ENCODE measurements at places on chromosomes 3 and 15.

DNA sequence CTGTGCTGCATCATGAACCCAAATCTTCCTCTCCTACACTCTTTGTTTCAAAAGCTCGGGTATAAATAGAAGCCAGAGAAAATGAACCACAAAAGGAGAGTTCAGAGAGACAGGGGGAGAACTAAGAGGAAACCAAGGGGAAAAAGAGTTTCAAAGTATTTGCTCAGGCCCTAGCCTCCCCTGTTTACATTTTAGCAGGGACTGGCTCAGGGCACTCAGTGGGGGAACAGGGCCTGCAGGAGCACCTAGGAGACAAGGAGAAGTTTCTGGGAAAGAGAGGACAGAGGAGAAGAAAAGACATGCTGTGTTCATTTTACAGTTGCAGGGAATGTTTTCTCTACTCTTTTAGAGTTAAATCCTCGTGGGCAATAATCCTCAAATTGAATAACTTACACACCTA is 8.5 kb upstream of the IL17RD start:
- DNase-seq, result no peak

DNA sequence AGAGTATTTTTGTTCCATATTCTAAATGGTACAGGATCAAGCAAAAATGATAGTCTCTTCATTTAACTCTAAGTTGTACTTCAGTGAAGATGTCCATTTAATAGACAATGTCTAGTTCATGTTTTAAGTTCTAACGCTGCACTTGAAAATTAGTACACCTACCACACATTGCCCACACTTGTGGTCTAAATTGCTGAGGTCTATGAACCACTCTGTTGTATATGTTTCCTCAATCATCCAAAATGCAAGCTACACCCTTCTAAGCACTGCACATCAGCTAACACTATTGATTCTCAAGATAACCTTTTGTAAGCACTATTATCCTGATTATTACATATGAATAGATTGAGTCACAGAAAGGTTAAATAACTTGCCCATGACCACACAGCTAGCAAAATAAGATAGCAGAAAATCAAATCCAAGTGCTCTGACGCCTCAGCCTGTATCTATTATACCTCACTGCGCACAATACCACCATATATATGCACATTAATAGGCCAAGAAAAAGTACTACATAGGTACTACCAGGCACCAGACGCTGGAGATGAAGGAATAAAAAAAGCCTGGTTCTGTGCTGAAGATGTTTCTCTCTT is 6.4 kb downstream of the GOLIM4 start:
- no peak for DNase-seq

DNA sequence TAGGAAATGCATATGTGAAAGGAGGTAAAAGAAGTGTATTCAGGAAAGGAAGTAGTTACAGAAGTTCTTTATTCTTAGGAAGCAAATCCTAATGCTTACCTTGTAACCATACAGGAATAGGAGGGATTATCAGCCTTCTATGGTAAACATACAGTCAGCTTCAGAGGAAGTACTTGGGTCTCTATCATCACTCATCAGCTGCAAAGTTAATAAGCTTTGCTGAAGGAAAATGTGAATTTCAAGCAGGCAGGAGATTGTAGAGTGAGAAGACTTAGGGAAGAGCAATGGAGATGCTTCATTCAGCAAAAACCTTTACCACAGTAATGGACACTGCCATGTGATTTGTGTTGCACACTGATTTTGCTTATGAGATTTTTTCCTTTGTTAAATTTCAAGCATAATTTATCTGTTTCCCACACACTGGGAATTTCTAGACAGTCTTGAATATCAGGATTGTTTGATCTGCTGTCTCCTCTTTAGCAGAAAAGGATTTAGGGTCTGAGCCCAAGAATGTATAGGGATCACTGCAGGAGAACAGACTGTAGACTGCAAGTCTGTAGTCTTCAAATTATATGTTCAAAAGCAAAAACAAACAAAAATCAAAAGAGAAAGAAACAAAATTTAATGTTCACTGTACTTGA is 150.8 kb downstream of the ZNF609 start:
- no peak for DNase-seq

DNA sequence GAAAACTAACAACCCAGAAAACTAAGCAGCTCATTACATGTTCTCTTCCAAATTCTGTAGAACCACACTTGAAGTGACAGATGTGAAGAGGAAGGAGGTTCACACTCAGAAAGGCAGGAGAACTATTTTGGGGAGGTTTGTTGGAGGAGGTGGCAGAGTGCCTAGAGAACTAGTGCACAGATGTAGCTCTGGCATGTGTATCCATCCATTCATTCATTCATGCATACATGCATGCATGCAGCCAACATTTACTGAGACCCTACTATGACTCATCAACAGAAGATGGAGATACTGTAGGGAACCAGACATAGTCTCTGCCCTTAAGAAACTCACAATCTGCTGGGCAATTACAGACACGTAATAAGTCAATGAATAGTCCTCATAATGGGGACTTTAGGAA is 116.7 kb downstream of the ERC2 start:
- DNase-seq, result no peak

- no peak for DNase-seq
Measured at GRCh38 chr15:85625856-85626255, 168.9 kb downstream of the KLHL25 start.

DNA sequence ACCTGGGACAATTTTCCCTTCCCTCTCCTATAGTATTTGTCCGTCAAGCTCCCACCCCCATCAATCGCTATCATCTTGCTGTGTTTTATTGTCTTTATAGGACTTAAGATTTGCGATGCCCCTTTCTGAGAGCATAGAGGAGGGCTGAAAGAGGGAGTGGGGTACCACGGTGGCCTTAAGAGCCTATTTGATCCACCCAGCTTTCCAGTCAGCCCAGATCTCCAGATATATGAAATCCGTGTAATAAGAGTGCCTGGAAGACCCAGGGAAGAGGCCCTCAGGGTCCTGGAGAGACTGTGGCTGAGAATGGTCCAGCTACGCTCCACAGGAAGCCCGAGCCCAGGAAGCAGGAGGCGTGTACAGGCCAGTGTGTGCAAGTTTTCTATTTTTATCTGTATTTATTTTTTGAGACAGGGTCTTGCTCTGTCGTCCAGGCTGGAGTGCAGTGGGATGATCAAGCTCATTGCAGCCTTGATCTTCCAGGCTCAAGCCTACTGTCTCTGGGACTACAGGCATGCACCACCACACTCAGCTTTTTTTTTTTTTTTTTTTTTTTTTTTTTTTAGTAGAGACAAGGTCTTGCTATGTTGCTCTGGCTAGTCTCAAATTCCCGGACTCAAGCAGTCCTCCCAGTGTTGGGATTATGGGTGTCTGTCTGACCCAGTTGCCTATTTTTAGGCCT is 964 bp upstream of the NCKIPSD start:
- DNase-seq, result no peak

GRCh38 chr3:142226474-142226873 is 1.1 kb upstream of the GK5 start:
- no peak for DNase-seq

- no peak for DNase-seq
Measured at GRCh38 chr3:117768581-117768980, 1059.0 kb downstream of the TUSC7 start.

- no peak for DNase-seq
Measured at GRCh38 chr3:14403619-14404155, 1.3 kb downstream of the SLC6A6 start.

DNA sequence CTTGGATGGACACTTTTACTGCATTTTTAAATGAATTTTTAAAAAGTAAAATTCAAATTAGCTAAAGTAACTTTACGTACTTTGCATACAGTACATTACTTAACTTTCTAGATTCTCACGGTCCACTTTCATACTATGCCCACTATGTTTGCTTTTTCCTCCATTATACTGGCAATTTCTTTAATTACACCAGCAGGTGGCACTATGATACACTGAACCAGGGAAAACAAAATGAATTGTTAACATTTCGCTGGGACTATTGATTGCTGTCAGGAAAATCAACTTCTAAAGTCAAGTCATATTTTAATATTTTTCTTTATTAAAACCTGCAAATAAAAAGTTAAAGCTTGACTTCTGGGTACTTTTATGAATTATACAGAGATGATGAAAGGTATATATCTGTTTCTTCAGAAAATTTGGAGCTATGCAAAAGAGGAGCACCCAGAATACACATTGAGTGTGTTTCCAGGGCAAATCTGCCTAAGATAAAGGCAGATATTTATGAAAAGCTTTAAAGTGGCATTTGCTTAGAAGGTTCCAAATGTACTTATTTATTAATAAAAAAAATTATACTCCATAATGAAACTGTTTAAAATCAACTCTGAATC is 21.8 kb upstream of the POU1F1 start:
- no peak for DNase-seq

DNA sequence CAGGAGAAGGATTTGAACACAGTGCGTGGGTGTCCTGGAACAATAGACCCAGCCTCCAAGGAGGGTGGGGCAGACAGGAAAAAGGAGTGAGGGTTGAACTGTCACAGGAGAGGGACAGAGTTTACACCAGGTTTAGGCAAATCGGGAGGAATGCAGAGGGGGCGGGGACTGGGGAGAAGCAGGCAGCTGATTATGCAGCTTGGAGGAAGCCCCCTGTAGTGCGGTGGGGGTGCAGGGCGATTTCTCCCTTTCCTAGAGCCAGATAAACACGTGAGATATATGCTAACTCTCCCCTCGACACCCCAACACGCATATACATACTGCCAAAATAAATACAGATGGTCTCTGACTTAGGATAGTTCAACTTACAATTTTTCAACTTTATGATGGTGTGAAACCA is 108.6 kb upstream of the PRR20G start:
- DNase-seq, result no peak

- DNase-seq, result no peak
Measured at GRCh38 chr3:149813367-149814281, 609 bp downstream of the RNF13 start.

DNA sequence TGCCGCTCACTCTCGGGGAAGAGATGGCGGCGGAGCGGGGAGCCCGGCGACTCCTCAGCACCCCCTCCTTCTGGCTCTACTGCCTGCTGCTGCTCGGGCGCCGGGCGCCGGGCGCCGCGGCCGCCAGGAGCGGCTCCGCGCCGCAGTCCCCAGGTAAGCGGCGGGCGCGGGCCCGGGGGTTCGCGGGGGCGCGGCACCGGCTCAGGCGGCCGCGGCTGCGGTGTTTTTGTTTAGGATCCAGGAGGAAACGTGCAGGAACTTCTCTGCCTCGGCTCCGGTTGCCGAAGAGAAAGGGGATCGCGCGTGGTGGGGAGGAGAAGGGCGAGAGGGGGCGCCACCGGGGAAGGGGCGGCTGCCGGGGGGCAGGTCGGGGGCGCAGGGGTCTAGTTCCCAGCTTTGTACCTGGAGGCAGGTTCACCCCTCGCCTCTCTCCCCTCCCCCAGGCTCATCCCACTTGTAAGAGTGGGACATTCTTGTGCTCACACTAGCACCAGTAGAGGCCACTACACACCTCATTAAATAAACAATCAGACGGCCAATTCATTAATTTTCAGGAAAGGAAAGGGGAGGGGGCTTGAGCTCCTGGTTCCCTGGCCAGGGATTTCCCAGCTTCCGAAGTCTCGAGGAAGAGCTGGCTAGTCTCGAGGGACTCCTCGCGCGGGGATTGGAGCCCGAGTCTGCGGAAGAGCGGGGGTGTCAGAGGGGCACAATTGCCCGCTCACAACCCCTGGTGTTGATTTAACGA is 562 bp downstream of the NEO1 start:
- DNase-seq, result peak; percentile 2

GRCh38 chr3:15154326-15154725 is 51.7 kb upstream of the CAPN7 start:
- no peak for DNase-seq

- DNase-seq, result no peak
Measured at GRCh38 chr15:100670505-100671021, 68.2 kb downstream of the ASB7 start.

- DNase-seq, result no peak
Measured at GRCh38 chr3:64440498-64440897, 215.2 kb upstream of the PRICKLE2 start.

GRCh38 chr3:35224565-35225295 is 414.6 kb upstream of the ARPP21 start:
- no peak for DNase-seq

DNA sequence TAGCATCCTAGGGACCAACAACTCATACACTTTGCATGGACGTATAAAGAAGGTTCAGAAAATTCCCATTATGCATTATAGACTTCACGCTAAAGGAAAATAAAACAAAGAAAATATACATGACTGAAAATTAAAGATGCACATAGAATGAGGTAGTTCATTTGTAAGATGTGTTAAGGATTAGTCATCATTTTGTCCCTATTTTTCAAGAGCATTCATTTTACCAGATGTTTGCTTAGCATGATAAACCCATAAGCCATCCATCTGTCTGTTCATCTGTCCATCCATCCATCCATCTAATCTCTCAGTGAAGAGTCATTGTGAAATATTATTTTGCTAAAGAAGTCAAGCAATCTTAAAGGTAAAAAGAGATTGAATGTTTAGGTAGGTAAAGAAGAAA is 80.3 kb downstream of the TFG start:
- DNase-seq, result no peak

DNA sequence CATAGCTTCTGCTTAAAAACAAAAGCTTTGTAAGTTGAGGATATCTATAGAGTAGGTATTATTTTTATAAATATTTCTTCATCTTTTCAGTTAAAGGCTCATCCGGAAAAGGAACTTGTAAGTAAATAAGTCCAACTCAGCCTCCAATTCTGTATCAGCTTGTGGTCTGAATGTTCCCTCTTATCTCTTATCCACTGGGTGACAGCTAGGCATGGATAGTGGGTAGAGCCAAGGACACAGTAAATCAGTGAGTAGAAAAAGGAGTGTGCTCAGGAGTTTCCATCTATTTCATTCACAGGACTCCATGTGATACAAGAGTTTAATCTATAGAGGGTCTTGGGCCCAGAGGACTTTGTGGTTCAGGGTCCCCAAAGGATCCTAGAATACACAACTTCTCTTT is 50.9 kb downstream of the FRMD5 start:
- DNase-seq, result no peak

DNA sequence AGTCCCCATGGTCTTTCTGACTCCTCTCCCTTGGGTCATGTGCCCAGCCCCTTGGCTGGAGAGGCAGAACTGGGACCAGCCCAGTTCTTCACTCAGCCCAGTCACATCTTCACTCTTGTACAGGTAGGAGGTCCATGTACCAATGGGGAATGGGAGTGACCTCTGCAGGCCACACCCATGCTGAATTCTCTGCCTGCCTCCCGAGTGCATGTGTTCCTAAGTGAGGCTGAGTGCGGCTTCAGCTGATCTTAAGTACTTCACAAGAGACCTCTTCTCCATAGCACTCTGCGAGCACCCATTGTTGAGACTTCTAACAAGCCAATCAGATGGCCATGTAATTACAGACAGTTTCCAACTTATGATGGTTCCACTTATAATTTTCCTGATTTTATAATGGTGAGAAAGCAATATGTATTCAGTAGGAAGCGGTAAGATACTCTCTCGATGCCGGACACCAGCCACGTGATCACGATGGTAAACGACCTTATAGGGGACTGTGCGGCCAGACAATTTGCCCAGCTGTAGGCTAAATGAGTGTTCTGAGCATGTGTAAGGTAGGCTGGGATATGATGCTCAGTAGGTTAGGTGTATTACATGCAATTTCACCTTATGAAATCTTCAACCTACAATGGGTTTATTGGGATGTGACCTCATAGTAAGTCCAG is 112.1 kb downstream of the KLF13 start:
- DNase-seq, result no peak
